Sciatic nerve (tissue), 2 donors: ENCODE measurements at places on chromosomes 7 and 10.

DNA sequence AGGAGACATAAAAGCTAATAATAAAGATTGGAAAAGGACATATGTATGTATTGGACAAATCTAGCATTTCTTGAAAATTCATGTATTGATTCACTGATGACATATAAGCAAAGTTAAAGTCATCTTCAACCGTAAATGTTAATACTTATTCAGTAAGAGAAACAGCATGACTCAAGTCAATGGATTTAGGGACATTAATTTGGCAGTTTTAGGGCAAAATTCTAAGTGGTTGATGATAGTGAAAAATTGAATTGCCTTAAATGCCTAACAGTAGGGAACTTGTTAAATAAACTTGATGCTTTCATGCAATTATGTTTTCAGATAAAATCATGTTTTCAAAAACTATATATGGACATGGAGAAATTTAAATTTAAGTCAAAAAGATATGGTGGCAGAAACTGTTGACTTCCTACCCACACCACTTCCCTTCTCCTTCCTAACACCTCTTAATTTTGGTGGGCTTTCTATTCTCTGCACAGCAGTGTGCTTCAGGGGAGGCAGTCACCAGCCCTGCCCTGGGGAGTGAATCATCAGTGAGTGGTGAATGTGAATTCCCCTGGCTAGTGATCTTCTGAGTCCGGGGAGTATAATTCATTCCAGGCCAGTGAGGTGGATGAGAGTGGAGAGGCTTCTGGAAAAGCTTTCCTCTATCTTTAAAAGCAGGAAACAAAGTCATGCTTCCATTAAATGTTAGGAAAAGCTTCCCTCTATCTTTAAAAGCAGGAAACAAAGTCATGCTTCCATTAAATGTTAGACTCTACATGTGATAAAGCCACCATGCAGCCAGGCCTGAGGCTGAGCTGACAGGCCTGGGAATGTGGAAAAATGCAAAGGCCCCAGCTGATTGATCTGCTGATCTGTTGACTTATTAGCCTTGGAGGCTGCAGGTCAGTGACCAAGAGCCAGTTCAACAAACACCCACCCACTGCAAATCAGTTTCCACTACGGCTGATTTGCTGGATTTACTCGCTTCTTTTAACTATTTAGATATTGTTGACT, 25.2 kb upstream of the ITGB1 start:
- no peak for DNase-seq

- DNase-seq, result no peak
Observed at GRCh38 chr10:94879214-94879613, 59.2 kb upstream of the CYP2C9 start.

GRCh38 chr10:97731346-97732051, 5.4 kb upstream of the ZFYVE27 start:
- peak; percentile 83 for DNase-seq

GRCh38 chr7:20218279-20218678, 1.1 kb upstream of the MACC1 start:
- DNase-seq, result no peak

DNA sequence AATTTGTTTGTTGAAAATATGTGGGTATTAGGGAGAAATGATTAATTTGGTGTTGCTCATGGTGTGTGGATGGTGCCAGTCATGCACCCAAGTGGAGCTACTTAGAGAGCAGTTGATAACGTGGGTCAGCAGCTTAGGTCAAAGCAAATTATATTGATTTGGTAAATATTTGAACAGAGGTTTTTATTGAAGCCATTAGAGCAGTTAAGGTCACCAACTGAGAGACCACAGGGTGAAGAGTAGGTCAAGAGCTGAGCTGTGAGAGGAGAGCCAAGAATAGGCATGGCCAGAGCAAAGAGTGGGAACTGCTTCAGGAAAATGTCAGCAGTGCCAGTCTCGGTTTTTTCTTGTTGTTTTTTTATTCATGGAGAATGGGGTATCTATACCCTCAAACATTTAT, 97.9 kb downstream of the TMEM168 start:
- DNase-seq, result no peak

DNA sequence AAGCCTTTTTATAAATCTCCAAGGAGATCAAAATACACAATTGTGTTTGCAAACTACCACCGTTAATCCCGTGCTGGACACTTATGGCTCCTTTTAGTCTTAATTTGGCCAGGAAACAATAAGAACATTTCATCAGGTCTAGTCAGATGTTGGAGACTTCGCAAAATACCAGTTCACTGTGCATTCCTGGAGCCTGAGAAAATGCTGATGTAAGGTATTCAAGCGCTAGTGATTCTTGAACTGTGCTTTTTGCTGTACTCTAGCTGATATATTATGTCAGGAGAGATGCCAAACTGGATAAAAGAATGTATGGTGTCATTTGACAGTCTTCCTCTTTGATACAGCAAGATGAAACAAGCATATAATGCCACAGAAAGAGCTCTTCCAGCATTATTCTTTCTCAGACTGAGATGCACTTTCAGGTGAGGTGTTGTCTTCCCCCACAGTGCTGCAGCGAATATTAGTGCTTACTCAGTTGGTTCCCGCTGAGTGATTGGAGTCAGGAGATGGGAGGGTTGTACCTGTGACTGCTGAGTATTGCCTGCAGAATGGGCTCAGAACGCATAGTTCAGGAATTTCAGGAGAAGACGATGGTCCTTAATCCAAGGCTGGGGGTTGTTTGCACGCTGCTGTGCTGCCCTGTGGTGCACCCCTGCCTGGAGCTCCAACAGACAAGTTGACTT, 59.2 kb downstream of the OGDH start:
- no peak for DNase-seq

- DNase-seq, result no peak
Observed at GRCh38 chr10:70827086-70827757, 11.5 kb downstream of the SGPL1 start.

DNA sequence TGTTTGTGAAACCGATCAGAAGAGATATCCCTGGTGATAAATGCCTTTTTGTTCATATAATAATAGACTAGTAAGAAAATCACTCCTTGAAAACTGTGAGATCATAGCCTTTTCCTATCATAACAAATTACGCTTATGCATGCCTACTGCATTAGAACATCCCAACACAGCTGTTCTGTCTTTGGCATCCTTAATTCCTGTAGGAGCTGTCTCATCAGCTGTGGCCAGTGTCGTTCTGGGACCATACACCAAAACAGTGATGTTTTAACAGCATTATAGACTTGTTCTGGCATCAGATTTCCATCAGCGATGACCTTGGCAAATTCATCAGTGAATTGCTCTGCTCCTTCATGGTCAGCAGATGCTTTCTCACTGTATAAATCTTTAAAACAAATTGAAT, 423.6 kb upstream of the LRGUK start:
- no peak for DNase-seq

- no peak for DNase-seq
Observed at GRCh38 chr10:31855033-31855432, 73.6 kb downstream of the ARHGAP12 start.

- no peak for DNase-seq
Observed at GRCh38 chr10:126250045-126250444, 138.2 kb downstream of the ADAM12 start.

GRCh38 chr7:82438521-82438920, 5.1 kb downstream of the CACNA2D1 start:
- no peak for DNase-seq
